ENCODE measurements at places on chromosomes 13 and 19. TPM values are rescaled to one million over a fixed set of nuclear protein-coding genes. Genes with fewer than 3 reads are reported as not detected.

GRCh38 chr13:76053181-76053580, 417.1 kb downstream of the LMO7 start:
- no peak for DNase-seq

- no peak for DNase-seq
These were observed 4.5 kb upstream of the IL12RB1 start for GRCh38 chr19:18091217-18091608.

GRCh38 chr19:47003611-47004465, 15.8 kb upstream of the NPAS1 start:
- no peak for DNase-seq

NR2F6 gene
- 33.4 TPM for polyA plus RNA-seq

FUZ gene
- 33.9 TPM for polyA plus RNA-seq
